Thyroid gland (tissue), 4 donors: ENCODE measurements at places on chromosomes 4 and X. TPM values are rescaled to one million over a fixed set of nuclear protein-coding genes. Genes with fewer than 3 reads are reported as not detected.

DNA sequence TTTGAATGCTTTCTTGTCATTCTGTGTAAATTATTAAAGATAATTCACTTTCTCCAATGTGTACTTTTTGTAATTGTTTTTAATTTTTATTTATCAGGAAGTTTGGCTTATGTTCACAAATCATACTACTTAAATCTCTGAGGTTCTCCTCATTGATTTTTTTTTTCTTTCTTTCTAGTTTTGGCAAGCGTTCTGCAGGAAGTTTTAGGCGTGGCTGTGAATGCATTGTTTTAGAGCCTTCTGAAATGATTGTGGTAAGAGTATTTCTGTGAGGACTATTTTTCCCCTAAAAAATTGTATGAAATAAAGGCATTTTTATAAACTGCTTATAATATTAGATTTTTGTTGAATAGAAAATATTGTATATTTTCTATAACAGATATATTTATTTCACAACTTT lies 135.8 kb downstream of the RAPGEF2 start:
- H3K4me1 ChIP-seq: peaks cover 8% of the 10 kb centered on the region
- H3K27ac ChIP-seq: peak overlapping the region; percentile 52
- DNase-seq: no peak
- no peak overlapping the region for H3K4me3 ChIP-seq
- H3K27me3 ChIP-seq: no peaks in the 10 kb centered on the region

DNA sequence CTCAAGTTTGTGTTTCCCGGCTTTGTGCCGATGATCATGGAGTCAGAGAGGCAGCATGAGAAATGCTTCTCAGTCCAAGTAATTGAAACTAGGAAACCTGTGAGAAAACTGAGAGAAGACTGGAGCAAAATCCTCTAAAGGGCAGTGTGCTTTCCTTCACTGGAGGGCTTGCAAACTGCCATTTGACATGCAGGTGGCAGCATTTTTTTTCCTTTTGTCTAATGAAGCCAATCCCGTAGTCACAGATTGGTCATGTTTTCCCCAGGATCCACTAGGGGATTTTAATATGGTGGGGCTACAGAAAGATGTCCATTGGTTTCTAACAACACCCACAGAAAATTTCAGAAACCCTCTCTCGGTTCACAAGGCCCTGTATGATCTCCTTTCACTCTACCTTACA lies 117.4 kb upstream of the NUDT10 start:
- no peaks in the 10 kb centered on the region for H3K36me3 ChIP-seq
- H3K4me3 ChIP-seq: no peak overlapping the region
- H3K27ac ChIP-seq: no peak overlapping the region
- H3K4me1 ChIP-seq: no peaks in the 10 kb centered on the region
- no peaks in the 10 kb centered on the region for H3K27me3 ChIP-seq
- DNase-seq: no peak

TSPAN7 gene
- 45.0 TPM for total RNA-seq

- no peak overlapping the region for H3K27ac ChIP-seq
- H3K27me3 ChIP-seq: no peaks in the 10 kb centered on the region
- no peak for DNase-seq
- no peaks in the 10 kb centered on the region for H3K36me3 ChIP-seq
Measured at GRCh38 chr4:177410566-177410965, 31.7 kb downstream of the AGA start.

DNA sequence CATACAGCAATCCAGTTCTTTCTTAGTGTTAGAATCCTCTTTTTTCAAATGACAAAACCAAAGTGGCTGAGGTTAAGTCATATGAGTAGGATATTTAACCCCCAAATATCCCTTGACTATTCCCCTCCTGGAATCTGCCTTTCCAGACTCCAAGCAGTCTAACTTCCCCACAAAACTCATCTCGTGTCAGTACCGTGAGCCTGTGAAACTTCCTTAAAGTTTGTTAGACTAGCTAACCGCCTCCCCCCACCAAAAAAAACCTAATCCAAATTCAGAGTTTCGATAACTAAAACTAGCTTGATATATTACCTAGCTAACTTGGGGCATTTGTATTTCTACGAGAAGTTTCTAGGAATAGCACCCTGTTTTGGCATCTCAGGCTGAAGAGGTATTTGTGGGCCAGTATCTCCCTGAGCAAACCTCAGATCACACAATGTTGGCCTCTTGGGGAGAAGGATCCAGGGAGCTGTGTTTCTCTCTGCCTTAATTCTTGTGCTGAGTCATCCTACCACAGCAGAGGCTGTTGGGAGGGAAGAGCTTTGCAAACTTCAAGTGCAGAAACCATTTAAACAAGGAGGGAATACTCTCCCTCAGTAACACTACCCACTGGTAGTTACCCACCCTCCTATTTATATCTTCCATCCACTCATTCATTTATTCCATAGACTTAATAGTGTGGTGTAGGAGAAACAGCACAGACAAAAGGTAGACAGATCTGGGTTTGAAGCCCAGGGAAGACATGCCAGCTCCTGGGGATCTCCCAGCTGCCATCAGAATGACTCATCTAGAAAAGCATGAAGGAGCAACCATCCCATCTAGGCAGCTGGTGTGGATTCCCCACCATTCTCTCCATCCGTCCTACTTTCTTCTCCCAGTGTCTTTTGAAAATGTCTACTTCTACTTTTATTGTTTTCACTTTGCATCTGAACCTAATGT lies 39.3 kb upstream of the TXK start:
- no peaks in the 10 kb centered on the region for H3K27me3 ChIP-seq
- H3K4me3 ChIP-seq: no peak overlapping the region
